ENCODE measurements at places on chromosomes 1 and 21.
A peak's percentile ranks its signal among the peaks of the same experiment; 100 is the strongest.

- no peak for DNase-seq
Observed at GRCh38 chr21:34498623-34499022, 13.4 kb downstream of the KCNE1 start.

- DNase-seq = peak; percentile 18
Observed at GRCh38 chr1:121516234-121516967, 331.6 kb downstream of the SRGAP2C start.

DNA sequence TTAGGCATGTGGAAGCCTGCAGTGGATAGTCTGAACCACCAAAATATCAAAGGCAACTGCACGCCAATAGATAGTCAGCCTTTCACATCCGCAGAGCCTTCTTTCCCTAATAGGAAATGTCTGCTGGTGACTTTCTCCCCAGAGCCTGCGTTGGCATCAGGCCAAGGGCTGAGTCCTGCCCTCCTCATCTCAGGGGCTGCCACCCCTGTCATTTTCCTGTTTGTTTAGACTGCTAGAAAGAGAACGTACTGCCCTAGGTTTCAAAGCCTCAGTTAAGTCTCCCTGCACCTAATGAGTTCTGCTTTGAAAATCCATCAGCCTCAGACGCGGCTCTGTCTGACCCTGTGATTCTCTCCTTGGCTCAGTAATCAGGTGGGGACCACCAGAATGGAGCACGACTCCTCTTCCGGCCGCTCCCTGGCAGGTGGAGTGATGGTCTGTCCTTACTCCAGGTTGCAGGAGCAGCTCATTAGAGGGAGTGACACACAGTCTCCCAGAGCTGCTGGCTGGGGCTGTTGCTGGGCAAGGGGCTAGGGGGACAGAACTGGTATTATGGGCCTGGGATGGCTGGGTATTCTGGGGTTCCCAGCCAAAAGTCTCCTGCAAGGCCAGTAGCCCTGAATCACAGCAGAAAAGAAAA is 27.3 kb downstream of the STUM start:
- DNase-seq = no peak

DNA sequence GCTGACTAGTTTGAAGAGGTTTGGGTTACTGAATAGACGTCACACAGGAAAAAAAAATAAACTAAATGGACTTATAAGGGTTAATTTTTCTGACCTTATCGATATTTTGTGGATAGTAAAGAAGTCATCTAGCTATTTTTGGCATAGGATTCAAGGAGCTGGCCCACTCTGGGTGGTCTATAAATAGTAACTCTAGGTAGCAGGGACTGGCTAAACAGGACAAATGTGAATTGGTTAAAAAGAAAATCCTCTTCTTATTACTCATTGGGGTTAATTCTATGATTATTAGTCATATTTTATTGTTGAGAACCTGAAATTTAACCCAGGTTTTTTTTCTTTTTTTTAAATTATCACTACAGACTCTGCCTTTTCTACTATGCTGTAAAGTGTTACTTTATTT is 61.7 kb downstream of the ATF6 start:
- no peak for DNase-seq

GRCh38 chr21:25569711-25570110 is 37.6 kb downstream of the MRPL39 start:
- no peak for DNase-seq

DNA sequence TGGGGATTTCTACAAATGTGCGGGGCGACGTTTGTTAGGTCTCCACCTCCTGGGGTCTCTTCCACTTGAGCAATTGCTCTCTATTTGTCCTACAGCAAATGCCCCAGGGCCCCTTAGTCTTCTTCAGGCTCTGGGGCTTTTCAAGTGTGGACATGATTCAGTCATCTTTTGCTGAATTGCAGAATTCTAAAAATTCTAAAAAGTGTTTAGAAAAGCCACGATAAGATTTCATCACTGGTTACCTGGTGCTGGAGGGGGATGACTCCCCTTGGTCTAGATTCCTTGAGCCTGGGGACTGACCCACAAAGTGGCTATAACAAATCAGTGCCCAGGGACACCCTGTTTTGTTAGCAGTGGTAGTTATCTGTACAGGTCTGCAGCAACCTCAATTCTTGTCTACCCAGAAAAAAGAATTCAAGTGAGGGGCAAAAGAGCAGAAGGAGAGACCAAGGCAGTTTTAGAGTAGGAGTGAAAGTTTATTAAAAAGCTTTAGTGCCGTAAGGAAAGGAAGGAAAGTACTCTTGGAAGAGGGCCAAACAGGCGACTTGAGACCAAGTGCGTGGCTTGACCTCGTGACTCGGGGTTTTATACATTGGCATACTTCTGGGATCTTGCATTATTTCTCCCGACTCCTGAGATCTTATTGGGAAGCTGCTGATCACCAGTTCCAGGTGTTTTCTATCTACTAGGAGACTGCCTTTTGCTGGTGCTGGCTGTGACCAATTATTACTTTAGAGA is 25.2 kb downstream of the PROK1 start:
- no peak for DNase-seq

DNA sequence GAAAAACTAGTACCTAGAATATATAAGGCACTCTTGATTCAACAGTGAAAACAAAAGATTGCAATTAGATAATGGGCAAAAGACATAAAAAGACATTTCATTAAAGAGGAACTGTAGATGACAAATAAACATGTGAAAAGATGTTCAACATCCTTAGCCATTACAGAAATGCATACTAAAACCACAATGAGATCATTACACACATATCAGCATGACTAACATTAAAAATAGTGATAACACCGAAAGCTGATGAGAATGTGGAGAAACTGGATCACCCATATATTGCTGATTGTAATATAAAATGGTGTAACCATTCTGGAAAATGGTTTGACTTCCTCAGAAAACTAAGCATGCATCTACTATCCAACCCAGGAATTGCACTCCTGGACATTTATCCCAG is 340.3 kb downstream of the SEC16B start:
- no peak for DNase-seq

DNA sequence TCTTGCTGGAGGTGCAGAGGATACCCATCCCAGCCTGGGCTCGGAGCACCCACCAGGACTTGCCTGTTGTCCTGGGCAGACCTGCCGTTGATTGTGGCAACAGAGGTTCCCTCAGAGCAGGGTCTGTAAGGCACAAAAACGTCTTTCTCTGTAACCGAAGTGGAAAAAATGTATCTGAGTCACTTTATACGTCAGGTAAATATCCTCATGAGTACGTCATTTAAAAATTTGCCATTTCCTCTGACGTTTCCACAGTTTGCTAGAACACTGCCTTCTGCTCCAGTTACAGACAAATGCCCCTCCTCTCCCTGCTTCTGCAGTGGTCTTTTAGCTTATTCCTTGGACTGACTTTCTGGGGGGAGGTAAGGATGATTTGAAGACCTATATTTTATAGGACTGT is 326.8 kb downstream of the HHAT start:
- no peak for DNase-seq

DNA sequence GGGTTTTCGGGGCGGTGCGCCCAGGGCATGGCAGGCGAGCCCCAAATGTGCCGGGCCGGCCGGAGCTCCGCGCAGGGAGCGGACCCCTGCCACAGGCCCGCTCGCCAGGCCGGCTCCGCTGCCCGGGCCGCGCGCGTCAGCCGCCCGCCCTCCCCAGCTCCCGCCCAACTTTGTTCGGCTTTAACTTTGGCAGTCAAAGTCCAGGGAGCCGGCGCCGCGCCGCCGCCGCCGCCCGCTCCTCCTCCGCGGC is 488 bp downstream of the SLC35D1 start:
- DNase-seq = peak; percentile 11

GRCh38 chr1:77143529-77144121 is 75.6 kb downstream of the PIGK start:
- DNase-seq = no peak

DNA sequence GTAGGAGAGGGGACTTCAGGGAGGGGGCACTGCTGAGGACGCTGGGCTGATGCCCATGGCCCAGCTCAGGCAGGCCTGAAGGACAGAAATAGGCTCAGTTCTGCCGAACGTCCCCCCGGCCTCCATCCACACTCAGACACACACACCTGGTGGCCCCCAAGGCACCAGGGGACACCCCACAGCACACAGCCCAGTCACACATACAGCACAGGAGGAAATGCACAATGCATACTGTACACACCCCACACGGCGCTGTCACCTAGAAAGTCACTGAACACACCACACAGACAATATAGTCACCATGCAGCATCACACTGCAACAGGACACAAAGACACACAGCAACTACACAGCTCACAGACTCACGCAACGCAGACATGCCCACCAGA is 562 bp downstream of the SYTL1 start:
- no peak for DNase-seq

GRCh38 chr1:85132078-85132720 is 68.6 kb downstream of the SYDE2 start:
- DNase-seq = no peak

DNA sequence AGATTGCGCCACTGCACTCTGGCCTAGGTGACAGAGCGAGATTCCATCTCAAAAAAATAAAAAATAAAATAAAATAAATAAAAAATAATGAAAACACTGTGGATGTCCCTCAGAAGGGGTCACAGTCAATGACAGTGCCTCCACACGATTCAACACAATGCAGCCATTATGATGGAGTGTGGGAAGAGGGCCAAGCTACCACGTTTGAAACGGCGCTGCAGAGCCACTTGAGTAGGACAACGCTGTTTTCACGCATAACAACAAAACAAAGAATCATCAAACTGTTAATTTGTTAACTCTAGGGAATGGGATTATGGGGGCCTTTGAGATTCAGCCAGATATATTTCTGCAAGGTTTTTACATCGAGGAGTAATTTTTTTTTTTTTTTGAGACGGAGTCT is 36.5 kb downstream of the NKAIN1 start:
- no peak for DNase-seq

DNA sequence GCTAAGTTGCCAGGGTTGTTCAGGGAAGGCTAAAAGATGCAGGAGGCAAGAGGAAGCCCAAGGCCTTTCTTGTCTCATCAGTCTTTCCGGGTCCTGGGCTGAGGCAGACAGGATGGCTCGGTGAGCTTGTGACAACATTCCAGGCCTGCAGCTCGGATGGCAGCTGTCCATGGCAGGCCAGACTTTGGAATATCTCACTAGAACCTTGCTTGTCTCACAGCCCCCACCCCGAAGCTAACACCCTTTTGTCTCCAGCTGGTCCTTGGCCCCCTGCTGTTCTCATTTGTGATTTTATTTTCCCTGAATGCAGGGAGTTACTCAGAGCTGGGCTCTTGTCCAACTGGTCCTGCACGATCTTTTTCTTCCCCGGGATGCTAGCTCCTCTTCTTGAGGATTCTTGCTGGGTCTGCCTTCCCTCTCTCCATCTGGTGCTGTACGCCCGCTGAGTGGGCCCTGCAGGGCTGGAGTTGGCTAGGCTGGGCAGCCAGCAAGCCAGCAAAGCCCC is 477.2 kb upstream of the CAMK1G start:
- DNase-seq = no peak

GRCh38 chr1:832136-832535 is 91.6 kb upstream of the SAMD11 start:
- DNase-seq = no peak

- no peak for DNase-seq
Observed at GRCh38 chr21:29578306-29578705, 279.6 kb downstream of the BACH1 start.

- no peak for DNase-seq
Observed at GRCh38 chr1:233242827-233243483, 52.6 kb downstream of the PCNX2 start.

DNA sequence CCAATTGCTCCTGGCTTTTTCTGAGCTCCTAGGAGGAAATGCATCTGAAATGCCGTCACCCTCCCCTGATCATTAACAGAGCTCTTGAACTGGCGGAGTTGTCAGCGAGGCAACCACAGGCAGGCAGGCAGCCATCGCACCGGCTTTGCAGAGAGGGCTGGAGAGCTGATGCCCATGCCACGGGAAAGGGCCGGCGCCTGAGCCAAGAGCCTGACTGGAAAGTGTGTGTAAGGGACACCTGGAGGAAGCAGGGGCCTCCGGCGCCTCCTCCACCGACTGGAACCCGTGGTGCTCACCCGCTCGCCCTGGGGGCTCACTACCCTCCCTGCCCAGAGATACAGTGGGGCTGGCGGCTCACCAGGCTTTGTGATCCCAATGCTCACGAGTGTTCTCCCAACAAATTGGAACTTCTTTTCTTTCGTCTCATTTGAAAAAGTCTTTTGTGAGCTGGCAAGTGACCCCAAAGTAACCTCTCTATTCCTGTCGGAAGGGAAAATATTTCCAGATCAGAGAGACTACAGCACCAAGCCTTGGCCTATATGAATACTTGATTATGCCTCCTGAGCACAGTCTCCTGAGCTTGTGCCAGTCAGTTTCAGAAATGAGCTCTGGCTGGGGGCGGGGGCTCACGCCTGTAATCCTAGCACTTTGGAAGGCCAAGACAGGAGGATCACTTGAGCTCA is 97.7 kb upstream of the SLC25A33 start:
- DNase-seq = no peak

DNA sequence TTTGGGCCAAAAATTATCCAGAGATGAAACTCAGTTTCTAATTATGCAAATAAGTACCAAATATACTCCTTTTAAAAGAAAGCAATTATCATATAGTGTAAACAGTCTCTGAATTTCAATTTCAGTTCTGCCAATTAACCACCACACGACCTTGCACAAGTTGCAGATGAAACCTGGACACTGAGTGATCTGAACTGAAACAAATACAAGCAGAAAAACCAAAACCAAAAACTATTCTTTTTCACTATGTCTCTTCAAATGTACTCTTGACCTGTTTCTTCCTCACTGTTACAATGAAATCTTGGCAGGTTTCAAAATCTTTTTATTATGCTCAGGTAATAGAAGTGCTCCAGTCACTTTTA is 79.2 kb downstream of the TYW3 start:
- no peak for DNase-seq

DNA sequence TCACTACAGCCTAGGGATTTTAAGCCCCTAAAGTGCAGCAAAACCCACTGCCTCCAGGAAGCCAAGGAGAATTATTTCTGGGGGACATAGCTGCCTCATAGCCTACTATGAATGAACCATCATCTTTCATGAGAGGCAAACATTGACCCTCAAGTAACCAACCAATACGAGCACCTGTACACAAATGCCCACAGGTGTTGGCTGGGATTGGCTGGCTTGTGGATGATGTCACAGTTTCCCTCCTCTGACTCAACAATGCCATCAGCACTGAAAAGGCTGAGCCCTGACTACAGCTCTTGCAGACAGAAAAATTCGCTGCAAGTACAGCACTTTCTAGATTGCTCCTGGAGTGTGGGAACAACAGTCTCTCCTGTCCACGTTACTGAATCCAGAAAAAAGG is at the start of gene HMGB4:
HMGB4 (plus strand) TSS at position 301 of the 400 bp plus-strand sequence. CDS start 113 bp downstream, outside the sequence.
- DNase-seq = no peak

DNA sequence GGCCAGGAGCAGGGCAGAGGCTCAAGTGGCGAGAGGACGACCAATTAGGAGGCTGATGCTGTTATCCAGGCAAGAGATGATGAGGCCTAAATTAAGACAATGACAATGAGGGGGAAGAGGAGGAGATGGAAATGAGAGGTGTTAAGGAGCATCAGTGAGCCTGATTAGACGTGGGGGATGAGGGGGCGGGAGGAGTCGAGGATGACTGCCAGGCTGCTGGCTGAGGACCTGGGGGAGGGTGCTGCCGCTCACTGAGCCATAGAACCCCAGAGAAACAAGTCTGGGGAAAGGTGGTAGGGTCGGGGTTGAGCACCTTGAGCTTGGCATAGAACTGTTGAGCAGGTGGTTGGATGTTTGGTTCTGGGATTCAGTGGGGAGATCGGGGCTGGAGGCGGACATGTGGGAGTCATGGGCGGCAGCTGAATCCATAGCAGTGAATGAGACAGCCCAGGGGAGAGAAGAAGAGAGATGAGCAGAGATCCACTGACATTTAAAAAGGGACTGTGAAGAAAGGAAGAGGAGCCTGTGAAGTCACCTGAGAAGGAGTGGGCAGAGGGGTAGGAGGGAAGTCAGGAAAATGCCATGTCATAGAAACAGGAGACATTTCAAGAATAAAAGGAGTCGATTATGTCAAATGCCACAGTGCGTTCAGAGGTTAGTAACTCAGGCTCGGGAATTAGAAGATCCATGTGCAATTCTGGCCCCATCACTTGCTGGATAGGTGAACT is 28.5 kb downstream of the DLGAP3 start:
- DNase-seq = no peak

All from stimulated activated CD8-positive, alpha-beta memory T cell treated with anti-CD3 and anti-CD28 coated beads, Interleukin-15, amount 100 ng/mL, for 48 hours (primary cell).